ENCODE measurements at places on chromosomes 1 and 21.

DNA sequence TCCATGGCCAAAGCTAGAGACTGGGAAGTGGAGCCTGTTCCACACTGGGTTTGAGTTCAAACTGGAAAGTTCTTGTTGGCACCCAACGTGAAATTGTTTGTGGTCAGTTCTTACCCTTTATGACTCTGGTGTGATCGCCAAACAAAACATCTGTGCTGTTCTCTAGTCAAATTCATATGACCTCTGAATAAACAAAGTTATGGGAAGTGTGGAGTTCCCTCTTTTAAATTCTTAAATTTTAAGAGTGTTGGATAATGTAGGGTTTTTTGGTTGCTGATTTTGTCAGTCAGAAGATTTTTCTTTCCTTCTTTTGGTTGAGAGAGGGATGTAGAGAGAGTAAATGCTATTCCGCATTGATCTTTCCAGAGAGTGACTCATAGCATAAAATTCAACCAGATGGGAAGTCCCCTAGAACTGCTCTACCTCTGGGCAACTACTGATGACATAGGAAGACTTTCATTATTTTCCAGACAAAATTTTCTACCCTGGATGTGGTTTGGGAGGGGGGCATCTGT is 36.4 kb downstream of the CHML start:
- no peak for DNase-seq

DNA sequence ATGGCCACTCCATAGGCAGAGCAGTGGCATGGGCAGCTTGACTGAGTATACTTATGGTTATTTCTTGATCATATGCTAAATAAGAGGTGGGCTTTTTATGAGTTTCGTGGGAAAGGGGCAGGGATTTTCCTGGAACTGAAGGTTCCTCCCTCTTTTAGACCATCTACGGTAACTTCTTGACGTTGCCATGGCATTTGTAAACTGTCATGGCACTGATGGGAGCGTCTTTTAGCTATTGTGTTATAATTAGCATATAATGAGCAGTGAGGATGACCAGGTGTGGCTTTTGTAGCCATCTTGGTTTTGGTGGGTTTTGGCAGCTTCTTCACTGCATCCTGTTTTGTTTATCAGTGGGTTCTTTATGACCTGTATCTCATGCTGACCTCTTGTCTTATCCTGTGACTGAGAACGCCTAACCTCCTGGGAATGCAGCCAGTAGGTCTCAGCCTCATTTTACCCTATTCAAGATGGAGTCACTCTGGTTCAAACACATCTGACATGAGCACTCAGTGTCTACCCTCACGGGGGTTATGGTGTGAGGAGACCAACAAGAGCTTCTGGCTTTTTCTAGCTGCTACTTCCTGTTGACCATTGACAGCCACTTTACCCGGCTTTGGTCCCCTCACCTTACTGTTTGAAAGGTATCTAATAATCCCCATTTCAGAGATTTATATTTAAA is 71.7 kb downstream of the GALNT2 start:
- DNase-seq = no peak

GRCh38 chr1:160189649-160190625 is at the start of gene CASQ1:
TSS of gene CASQ1 (plus strand) at chr1:160190575. CDS start at chr1:160190752, 177 bp downstream.
- DNase-seq = no peak

- DNase-seq = no peak
These were observed 89.1 kb downstream of the ZNF326 start for GRCh38 chr1:90083995-90084394.

DNA sequence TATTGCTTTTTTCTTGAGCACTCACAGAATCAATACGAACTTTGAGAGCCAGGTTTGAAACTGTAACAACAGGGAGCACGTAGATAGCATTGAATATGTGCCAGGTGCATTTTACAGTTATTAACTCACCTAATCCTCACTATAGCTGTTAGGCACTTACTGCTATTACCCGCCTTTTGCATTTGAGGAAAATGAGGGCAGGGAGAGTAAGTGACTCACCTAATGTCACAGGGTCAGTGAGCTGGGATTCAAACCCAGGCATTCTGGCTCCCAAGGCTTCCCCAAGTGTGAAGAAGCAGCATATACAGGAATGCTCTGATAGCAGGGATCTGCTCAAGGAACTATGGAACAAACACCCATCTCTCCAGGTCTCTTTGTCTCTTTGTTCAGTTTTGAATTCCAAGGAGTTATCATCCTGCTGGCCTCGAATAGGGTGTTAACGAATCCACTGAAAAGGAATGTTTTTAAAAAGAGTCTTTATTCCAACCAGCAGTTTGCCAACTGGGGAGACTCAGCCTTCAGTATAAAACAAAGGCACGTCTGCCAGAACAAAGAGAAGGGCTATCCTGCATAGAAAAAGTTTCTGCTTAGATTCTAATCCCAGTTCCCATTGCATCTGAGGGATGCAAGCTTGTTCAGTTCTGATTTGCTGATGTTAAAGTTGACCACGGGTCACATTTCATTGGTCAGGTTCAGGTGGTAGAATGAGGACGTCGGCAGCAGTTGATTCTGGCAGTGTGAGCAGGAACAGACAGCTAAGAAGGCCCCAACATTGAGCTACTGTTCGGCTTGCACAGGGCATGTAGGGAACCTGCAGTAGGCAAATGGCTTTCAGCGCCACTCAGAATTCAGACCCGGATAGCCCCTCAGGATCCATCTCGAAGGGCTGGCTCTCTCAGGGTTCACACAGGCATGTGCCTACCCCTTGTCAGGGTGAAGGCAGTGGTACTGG is 22.1 kb downstream of the TRIM67 start:
- no peak for DNase-seq

DNA sequence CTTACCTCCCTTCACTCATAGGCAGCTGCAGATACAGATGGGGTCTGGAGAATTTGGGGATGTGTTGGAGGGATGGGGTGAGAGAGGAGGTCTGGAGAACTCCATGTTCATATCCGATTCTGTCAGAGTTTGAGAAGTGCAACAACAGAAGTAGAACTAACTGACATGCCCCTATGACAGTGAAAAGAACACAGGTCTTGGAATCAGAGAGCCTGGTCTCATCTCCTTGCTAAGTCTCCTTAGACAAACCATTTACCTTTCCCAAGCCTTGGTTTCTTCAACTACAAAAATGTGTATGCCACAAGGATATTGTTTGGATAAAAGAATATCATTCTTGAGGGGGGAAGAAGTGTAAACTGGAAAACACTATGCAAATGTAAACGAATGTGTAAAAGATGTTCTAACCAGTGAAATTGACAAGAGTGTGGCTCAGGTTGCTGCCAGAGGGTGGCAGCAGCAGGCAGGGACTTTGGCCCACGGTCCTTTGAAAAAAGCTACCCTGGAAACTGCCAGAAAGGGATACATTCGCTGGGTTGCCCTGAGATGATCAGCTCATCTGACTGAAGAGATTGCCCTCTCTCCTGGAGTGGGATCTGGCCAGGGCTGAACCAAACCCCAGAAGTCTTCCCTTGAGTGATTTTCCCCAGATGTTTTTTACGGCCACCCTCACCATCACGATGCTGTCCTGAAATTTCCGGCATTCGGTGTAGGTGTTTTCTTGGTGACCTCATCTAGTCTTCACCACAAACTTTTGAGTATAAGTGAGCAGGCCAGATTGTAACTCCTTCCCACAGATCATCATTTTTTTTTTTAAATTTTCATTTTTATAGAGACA is 17.0 kb upstream of the CD2 start:
- peak; percentile 20 for DNase-seq

- peak; percentile 45 for DNase-seq
These were observed 291.2 kb downstream of the PTPRC start for GRCh38 chr1:198929961-198930599.

- DNase-seq = no peak
These were observed 553.0 kb downstream of the SMYD3 start for GRCh38 chr1:245953876-245954660.

- no peak for DNase-seq
These were observed 5.8 kb downstream of the C21orf58 start for GRCh38 chr21:46317710-46318463.

DNA sequence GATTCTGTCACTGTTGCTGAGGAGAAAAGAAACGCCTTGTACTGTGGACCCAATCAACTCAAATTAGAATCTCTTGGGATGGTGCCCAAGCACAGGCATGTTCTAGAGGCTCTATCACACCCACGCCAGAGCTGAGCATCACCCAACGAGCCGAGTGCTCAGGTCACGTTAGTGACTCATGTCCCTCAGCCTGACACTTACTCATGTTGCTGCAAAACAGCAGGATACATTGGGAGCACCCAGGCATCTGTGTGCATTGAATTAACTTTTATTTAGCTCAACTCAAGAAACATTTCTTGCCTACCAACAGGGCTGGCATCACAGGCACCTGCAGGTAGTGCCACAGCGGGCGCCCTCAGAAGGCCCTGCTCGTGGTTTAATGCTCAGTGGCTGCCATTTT is 149.8 kb downstream of the ETS2 start:
- DNase-seq = peak; percentile 27

GRCh38 chr1:200970771-200971427 is 52.6 kb downstream of the KIF21B start:
- DNase-seq = no peak

GRCh38 chr1:17979815-17980214 is 127.8 kb upstream of the IGSF21 start:
- no peak for DNase-seq

- no peak for DNase-seq
These were observed 126.9 kb upstream of the ATP1A1 start for GRCh38 chr1:116246174-116246573.

DNA sequence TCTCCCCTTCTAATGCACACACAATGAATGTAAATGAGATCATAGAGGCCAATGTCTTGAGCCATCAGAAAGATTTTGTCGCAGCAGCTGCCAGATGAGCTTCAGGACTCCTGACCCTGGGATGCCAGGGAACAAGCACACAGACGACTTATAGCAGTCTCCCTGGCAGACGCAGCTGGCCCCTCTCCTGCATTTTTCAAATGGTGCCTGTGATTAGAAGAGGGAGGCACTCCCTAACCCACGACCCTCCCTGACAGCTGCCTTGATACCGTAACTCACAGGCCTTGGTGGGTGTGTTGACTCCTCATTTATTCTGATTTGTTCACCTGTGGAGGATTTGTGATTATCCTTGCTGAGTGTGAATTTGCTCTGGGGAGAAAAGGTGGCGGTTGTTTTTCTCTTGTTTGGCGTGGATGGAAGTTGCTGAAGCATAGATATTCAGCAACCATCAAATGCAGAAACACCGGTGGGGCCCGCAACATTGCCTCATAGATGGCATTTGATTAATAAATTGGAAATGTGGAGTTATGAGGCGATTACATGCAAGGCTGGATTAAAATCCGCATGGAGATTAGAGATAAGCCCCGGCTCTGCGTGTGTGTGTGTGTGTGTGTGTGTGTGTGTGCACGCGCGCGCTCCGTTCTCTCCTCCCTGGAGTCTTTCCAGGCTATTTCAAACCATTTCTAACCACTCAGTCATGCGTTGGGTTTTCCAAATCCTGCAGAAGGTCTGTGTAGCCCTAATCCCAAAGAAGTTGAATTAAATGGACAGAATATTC is 2.1 kb upstream of the RD3 start:
- no peak for DNase-seq

DNA sequence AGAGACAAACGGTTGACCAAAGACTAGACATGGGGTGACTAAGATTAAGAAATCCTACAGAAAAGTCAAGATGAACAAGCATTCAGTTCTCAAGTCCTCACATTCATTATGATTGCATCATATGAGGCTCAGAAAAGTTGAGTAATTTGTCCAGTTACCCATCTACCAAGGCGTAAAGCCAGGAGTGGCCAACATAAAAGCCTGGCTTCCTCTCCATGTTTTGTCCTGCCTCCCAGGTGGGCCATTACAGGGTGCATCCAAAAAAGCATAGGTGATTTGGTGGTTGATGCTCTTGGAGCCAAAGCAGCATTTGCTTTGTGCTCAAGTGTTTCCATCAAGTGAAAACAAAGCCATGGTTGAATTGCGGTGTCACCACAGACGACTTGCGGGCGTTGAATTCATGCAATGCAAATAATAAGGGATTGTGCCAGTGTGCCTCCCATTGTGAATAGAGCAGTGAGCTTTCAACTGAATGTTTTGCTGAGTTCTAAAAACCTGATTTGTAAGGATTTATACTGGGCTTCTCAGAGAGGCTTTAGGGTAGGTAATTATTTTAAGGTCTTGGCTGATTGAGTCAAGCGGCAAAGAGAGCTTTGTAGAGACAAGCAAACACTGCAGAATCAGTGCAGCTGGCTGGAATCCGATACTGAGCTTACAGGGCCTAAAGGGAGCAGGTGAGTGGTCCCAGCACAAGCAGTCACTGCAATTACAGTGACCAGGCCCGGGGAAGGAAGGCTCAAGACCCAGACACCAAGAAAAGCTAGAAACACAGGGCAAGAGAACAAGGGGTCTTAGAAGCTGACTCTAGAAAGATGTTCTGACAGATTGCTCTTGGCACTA is 54.1 kb downstream of the KCNJ15 start:
- DNase-seq = peak; percentile 98

- peak; percentile 14 for DNase-seq
These were observed 10.8 kb upstream of the PTPRC start for GRCh38 chr1:198628067-198628455.

DNA sequence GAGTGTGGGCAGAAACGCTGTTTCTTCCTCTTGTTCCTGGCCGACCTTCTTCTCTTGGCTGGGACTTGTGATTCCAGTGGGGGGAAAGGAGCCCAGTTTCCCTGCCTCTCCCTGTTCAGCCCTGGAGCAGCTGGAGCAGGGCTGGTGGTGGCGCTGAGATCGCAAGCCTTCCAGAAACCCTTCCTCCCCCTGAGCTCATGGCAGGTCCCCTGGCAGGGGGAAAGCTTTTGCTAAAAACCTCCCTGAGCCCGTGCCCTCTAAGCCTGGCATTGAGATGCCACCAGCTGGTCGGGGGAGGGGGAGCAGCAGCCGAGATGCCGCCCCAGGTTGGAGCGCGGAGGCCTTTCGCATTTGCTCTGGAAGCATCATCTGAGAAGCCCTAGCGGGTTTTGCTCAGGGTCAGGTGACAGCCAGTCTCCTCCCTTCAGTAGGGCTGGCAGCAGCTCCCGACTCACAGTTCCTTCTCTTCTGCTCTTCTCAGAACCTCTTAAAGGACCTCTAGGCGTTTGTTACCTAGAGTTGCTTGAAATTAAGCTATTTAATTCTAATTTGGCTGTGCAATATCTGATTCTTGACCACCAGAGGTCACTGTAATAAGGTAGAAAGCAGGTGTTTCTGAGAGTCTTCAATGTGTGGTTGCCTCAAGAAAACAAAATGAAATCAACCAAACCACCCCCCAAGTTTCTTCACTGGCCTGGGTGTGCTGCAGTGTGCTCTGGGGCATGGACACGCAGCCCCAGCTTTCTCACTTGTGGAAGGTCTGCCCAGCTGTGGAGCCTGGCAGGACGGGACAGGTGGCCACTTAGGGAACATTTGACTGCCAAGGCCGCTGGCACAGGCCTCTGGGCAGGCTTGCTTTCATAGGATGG is 257.3 kb downstream of the CAMTA1 start:
- peak; percentile 36 for DNase-seq

DNA sequence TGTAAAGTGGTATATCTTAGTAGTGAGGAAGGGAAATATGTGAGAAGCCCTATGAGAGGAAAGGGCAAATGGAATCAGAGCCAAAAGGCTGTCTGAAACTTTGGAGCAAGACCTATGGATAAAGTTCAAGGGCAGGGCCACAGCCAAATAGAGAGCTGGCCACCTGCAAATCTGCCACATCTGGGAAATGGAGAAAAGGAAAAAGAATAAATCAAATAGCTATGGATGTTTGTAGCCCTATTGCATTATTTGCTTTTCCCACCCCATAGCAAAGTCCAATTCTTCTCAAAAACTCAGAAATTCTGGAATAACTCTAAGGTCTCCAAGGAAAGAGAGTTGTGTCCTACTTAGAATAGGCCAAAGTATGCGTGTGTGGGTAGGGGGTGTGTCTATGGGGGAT is 4.0 kb upstream of the HLX start:
- DNase-seq = no peak

All from amniotic epithelial cell (primary cell).